ENCODE measurements at places on chromosomes 4 and X.

GRCh38 chr4:11471618-11472017, 42.9 kb upstream of the HS3ST1 start:
- no peak for DNase-seq

DNA sequence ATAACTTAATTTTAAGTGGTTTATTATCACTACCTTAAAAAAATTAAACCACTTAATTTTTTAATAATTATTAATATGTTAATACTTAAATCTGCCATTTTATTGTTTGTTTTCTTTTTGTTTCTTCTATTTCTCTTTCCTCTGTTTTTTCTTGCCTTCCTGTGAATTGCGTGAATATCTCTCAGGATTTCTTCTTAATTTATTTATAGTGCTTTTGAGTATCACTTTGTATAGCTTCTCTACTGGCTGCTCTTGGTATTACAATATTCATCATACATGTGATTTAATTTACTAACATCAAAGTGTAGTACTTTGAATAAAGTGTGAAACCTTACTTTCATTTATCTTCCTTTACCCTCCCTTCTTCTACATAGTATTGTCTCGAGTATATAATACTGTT, 349.5 kb upstream of the CPXCR1 start:
- no peak for DNase-seq

DNA sequence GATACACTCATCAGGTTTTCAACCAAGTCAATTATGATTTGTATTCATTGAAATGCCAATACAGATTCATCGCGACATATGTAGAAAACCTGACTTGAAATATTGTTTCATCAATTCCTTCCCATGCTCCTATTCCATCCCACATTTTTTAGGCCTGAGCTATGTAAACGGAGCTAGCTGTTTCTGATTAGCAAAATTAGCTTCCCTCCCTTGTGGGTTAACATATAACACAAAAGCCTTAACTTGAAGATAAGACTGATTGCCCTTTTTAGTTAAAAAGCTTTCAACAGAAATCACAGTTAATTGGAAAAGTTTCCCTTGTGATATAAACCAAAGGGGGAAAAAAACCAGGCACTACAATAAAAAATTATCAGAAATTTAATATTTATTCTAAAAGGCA, 32.8 kb upstream of the DCLK2 start:
- no peak for DNase-seq

- DNase-seq, result no peak
Observed at GRCh38 chr4:184280591-184281071, 63.0 kb upstream of the ENPP6 start.

DNA sequence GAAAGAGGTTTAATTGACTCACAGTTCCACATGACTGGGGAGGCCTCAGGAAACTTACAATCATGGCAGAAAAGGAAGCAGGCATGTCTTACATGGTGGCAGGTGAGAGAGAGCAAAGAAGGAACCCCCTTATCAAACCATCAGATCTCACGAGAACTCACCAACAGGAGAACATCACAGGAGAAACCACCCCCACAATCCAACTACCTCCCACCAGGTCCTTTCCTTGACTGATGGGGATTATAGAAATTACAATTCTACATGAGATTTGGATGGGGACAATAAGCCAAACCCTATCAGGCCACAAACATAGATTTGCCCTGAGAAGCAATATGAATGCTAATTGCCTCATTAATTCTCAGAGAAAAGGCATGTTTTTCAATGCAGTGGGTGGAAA, 138.2 kb upstream of the RAPGEF2 start:
- no peak for DNase-seq
